ENCODE measurements at places on chromosomes 1 and 21.

DNA sequence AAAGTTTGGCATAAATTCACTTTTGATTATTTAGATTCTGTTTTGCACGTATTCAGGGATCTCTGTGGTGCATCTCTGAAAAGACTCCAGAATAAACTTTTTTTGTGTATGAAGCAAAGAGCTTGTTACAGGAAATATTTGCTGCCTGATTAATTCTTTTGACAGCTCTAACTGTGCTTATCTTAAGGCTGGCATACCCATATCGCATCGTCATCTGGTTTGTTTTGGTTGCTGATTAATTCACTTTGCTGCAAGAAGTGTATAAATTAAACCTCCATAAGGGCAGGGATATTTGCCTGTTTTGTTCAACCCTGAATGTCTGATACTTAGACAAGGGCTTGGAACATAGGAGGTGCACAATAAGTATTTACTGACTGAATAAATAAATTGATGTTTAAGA lies 17.5 kb upstream of the DUSP10 start:
- DNase-seq: no peak

DNA sequence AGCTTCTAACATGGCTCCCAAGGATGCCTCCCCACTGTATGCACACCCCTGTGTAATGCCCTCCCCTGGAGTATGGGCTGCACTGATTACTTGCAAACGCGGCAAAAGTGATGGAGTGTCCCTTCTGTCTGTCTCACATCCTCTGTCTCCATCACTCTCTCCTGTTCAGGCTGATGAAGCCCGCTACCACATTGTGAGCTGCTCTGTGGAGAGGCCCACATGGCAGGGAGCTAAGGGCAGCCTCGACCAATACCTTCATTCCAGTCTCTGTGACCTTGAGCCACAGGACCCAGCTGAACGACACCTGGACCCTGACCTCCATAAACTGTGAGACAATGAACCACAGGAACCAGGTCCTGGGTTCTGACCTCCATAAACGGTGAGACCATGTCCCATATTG lies 154.1 kb upstream of the ETV3 start:
- no peak for DNase-seq

DNA sequence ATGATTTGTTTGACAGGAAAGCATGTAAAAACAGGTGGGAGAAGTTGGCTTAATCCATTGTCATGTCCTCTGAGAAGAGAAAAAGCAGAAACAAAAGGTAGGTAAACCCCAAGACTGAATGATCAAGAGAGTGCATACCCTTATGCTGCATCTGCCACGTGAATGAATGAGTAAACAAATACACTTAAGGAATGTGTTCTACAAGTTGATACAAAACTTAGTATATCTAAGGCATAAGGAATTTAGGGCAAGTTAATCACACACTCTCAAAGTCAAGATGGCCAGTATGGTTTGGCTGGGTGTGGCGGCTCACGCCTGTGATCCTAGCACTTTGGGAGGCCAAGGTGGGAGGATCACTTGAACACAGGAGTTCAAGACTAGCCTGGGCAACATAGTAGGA lies 34.2 kb downstream of the HMCN1 start:
- no peak for DNase-seq

GRCh38 chr1:7640920-7641585 lies 130.0 kb upstream of the VAMP3 start:
- DNase-seq: no peak

GRCh38 chr1:175211656-175212055 lies 19.1 kb upstream of the KIAA0040 start:
- DNase-seq: no peak

DNA sequence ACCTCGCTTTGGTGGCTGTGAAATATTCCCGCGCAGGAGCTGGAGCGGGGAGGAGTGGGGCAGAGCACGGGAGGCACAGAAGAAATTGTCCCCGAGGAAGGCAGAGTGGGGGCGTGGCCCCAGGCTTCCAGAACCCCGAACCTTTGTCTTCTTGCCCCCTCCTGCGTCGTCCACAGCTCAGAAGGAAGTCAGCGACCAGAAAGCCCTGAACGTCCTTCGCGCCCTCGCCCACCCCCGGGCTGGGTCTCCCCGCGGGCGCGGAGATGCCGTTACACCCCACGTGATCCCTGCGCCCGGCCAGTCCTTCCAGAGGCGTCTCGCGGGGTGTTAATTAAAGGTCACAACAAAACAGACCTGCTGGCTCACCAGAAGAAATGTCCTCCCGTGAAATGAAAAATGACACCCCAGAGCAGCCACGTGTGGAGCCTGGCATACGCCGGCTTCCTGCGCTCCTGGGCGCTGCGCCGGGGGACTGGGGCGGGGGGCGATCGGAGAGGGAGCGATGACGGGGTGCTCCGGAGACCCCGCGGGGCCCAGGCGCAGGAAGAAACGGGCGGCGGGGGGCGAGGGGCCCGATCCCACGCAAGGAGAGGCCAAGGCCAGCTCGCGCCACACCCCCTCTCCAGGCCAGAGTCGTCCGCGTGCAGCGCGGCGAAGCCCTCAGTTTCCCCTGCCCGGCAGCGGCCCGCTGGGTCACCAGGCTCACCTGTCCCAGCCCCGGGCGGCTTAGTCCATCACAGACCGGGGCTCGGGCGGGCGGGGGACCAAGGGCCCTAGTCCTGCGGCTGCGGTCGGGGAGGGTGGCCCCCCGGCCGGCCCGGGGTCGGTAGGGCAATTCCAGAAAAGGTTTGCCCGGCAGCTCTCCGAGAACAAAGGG lies 995 bp upstream of the KIF26B start:
- no peak for DNase-seq

DNA sequence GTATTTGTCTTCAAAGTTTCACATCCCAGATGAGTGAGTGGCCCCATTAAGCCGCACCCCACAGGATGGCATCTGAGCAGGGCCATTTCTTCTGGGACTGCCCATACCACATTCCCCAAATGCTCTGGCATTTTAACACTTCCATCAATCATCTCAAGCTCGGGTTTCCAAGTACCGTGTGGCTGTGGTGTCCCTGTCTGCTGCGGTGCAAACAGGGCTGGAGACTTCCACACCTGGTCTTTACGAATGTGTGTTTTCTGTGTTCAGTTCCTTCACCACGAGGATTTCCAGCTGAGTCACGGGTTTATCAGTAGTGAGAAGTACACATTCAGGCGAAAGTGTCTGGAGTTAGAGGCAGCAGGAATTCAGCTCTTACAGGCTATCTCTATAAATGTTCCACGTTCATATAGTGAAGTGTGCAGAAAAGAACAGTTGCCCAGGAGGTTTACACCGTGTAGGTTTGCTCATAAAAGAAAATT lies 195.2 kb downstream of the RHOU start:
- no peak for DNase-seq

DNA sequence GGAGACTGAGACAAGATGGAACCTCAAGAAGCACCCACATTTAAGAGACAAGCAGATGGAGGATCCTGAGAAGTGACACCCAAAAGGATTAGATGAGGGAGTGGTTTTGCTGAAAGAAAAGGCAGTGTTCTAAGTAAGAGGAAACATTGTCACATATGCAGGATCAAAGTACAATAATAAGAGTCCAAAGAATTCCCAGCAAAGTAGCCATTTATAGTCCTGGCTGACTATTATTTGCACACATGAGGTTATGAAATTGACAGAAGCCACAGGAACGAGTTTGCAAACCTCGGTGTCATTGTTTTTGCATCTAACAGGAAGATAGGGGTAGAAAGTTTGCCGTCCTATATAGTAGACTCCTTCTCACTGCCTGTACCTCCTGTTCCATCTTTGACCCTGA lies 41.3 kb downstream of the CHRM3 start:
- DNase-seq: no peak

DNA sequence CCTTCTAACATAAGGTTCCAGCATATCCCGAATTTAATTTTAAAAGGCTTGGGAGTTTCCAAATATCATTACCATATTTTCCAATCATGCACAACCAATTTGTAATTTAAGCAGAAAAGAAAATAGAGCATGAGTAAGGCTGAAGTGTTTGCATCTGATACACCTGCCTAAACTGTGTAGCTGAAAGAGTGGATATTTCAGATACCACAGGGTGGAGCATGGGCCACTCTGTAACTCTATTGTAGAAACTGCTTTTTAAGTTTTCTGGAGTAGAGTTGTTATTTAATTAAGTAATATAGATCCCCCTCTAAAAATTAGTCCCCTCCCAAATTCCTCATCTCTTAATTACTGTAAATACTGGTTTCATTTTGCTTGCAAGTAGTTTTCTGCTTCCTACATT lies 199.8 kb downstream of the USP25 start:
- DNase-seq: no peak

- DNase-seq: no peak
Observed at GRCh38 chr1:170669107-170669445, 5.1 kb downstream of the PRRX1 start.

DNA sequence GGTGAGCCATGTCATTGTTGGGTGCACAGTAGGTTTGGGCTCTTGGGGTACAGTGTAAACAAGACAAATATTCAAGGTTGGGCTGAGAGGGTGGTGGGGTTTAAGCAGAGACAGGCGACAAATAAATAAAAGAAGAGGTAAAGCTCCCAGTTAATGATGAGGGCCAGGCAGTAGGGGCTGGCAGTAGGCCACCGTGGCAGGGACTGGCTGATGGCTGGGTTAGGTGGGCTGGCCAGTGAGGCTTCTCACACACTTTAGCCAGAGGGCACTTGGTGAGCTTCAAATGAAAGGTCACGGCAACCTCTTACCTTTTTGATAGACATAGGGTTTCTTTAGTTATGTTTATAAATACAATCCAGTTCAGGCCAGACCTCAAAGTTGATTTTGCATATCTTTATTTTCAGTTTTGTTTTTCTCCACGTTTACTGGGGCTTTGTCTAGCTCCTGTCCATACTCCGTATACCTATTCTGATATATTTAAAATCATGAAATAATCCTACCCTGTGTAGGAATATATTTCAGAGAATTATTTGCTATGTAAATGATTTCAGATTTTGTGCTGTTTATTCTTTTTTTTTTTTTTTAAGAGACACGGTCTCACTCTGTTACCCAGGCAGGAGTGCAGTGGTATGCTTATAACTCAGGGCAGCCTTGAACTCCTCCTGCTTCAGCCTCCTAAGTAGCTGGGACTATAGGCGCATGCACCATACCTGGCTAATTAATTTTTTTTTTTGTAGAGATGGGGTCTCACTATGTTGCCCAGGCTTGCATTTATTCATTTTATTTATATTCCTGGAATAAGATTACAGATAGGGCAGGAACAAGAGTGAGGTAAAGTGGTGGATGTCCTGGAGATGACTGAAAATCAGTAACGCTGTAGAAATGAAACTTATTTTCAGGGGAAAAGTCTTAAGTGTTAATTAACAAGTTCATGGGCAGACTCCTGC lies 122.7 kb downstream of the RYR2 start:
- DNase-seq: no peak

DNA sequence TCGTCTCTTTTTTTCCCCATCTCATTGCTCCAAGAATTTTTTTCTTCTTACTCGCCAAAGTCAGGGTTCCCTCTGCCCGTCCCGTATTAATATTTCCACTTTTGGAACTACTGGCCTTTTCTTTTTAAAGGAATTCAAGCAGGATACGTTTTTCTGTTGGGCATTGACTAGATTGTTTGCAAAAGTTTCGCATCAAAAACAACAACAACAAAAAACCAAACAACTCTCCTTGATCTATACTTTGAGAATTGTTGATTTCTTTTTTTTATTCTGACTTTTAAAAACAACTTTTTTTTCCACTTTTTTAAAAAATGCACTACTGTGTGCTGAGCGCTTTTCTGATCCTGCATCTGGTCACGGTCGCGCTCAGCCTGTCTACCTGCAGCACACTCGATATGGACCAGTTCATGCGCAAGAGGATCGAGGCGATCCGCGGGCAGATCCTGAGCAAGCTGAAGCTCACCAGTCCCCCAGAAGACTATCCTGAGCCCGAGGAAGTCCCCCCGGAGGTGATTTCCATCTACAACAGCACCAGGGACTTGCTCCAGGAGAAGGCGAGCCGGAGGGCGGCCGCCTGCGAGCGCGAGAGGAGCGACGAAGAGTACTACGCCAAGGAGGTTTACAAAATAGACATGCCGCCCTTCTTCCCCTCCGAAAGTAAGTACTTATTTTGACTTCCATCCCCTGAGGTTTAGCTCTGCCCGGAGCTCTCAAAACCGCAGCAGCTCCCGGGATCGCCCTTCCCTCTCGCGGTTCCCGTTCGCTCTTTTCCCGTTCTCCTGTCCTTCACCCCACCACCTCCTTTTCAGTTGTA lies 1.5 kb downstream of the TGFB2 start:
- no peak for DNase-seq

DNA sequence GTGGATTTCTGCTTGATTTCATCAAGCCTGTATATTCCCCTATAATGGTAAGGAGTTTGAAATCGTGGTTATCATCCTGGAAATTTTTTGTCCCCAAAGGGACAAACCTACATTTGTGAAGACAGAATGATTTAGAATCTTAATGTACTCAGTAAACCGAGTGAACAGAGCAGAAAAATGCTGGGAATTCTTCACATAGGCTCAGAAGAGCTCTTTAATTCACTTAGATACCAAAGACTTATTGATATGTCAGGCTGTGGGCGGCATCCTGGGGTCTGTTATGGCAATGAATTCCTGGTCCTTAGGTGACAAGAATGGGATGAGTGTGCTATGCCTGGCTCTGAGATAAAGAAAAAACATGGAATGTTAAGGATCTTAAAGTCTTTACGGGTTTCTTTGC lies 74.9 kb downstream of the ROR1 start:
- no peak for DNase-seq

DNA sequence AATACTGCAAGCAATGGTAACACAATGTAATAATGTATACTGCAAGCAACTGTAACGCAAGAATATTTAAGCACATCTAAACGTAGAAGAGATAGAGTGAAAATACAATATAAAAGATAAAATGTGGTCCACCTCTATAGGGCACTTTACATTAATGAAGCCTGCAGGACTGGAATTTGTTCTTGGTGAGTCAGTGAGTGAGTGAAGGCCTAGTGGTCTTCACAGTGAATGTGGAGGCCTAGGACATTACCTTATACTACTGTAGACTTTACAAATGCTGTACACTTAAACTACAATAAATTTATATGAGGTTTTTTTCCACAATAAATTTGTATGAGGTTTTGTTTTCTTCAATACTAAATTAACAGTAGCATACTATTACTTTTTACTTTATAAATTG lies 287.4 kb upstream of the SNX7 start:
- no peak for DNase-seq

Measured in activated CD4-positive, CD25-positive, alpha-beta regulatory T cell treated with anti-CD3 and anti-CD28 coated beads, Interleukin-2, amount 50 U/mL, for 16 hours (primary cell).